Left colon (tissue), 2 donors: ENCODE measurements at places on chromosomes 6 and 20. TPM values are rescaled to one million over a fixed set of nuclear protein-coding genes. Genes with fewer than 3 reads are reported as not detected.

Gene SLC22A16
- total RNA-seq = not detected

Gene TBXT
- total RNA-seq = not detected

Gene CST2
- total RNA-seq = not detected

Gene RSPO3
- total RNA-seq = 6.2 TPM

Gene MAFB
- total RNA-seq = 4.0 TPM

Gene LY86
- 0.49 TPM for total RNA-seq

Gene HRH3
- not detected for total RNA-seq

Gene LST1
- total RNA-seq = 5.8 TPM

GRCh38 chr6:150260931-150261330 is 107.9 kb upstream of the IYD start:
- no peak for DNase-seq

DNA sequence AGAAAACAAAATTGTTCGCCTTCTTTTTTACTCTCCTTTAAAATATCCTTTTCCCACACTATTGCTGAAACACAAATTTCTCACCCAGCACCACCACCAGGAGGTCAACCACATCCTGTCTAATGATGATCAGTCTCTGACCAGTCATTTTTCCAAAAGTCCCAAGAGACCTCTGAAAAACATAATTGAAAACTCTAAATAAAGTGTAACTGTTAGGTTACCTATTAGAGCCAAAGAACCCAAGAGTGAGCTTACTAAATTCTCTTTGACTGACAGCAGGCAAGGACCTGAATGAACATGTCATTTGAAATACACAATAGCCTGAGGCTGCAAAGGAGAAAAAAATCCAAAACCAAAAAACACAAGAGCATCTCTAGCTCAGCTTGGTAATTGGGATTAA is 735.4 kb downstream of the CBLN4 start:
- no peak for DNase-seq

- no peak for DNase-seq
Measured at GRCh38 chr6:52931351-52931750, 21.9 kb upstream of the GSTA3 start.

- no peak for DNase-seq
Measured at GRCh38 chr6:32110632-32111031, 1.5 kb upstream of the TNXB start.

GRCh38 chr20:62624325-62624690 is 18.0 kb upstream of the SLCO4A1 start:
- peak; percentile 75 for DNase-seq

DNA sequence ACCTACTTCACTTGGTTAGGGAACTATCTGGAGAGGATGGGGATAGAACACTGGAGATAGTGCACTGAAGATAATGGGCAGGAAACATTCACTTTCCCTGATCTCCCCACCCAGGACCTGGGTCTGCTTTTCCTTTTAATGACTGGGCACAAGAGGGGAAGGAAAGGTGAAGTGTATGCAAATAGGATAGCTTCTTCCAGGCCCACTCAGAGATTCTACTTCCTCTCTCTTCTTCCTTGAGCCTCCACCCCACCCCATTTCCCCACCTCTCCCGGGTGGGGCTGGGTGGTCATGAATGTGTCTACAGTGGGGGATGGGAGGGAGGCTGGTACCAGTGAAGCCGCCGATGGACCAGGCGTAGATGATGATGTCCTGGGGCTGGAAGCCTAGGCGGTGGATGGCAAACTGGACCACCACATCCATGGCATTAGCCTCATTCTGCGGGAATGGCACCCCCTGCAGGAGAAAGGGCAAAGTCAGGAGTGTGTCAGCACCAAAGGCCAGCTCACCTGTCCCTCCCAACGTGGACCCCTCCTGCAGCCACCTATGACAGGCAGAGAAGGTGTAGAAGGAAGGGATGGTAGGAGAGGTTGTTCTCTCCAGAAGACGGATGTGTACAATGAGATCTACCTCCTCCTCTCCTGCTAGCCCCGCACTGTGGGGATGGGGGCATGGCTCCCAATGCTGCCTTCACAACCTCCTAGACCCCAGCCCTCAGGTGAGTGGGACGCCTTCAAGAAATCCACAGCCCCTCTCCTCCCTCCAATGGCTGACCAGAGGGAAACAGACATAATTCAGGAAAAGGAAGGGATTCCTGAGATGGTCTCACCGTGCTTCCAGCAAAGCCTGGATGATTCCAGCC is 8.6 kb upstream of the LY6G5C start:
- DNase-seq = no peak

GRCh38 chr20:50975701-50976330 is 17.2 kb downstream of the MOCS3 start:
- no peak for DNase-seq

GRCh38 chr6:93218096-93218495 is 201.3 kb downstream of the EPHA7 start:
- no peak for DNase-seq

GRCh38 chr6:27770724-27771123 is 141.5 kb downstream of the OR2B2 start:
- no peak for DNase-seq

- no peak for DNase-seq
Measured at GRCh38 chr20:53336892-53337291, 256.7 kb downstream of the ZNF217 start.

- no peak for DNase-seq
Measured at GRCh38 chr6:136990754-136991153, 54.0 kb downstream of the IL20RA start.

DNA sequence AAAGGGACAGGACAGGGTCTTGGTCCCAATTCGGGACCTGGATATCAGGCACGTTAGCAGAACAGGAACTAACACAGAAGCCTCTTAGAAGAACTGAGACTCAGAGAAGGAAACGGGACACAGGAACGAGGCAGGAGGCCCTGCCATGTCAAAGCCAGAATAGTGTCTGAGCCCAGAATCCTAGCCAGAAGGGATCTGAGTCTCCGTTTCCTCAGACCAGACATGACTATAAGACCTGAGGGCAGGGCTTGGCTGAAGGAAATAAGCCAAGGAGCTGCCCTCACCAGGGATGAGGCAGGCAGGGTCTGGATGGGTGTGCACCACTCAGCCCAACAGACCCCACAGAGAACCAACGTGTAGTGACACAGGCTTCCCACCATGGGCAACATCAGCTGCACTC is 40.3 kb downstream of the TRERF1 start:
- DNase-seq = no peak

GRCh38 chr6:4666886-4667513 is 109.2 kb upstream of the CDYL start:
- no peak for DNase-seq

DNA sequence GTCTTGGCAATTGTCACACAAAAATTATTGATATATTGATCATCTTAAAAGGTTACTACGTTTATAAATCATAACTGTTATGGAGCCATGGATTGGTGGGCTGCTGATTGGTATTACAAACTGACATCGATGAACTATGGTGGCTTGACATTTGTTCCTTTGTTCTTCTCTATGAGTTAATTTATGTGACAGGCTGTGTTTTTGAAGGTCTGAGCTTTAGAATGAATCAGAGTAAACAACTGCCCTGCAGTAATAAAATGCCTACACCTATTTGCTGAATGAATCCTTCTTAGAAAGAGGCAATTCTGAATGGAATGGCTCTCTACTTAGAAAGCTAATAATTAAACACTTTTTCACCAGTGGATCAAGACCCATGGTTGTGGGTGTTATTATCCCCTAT is 506.3 kb upstream of the SPTLC3 start:
- DNase-seq = no peak

GRCh38 chr6:112332274-112332673 is 14.9 kb upstream of the RFPL4B start:
- DNase-seq = no peak

- DNase-seq = no peak
Measured at GRCh38 chr6:66940003-66940402, 1233.0 kb upstream of the EYS start.

- DNase-seq = no peak
Measured at GRCh38 chr6:51996296-51996947, 91.0 kb downstream of the PKHD1 start.

DNA sequence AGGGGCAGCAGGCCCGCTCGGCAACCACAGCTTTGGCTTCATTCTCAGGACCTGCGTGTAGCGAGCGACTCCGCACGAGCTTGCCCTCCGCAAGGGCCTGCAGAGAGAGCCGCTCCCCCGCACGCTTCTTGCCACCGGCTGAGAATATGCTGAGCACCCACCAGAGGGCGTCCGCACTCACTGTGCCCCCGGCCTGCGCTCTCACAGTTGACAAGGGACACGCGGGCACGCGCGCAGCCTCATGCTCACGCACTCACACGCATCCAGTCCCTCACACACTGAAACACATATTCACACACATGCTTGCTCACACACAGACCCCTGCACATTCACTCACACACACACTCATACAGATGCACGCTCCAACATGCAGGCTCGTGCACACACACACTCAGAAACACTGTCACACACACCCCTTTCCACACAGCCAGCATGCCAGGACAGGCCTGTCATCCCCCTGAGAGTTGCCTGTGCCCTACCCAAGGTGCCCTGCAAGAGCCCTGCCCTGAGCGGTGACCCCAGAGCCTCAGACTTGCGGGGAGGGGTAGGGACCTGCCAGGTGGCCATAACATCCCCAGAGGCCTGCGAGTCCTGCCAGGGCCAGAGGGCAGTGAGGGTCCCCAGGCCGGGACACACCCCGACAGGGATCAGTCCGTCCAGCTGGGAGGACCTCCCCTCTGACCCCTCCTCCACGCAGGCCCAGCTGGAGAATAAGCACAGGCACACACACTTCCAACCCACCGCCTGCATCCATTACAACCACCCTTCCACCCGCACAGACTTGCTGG is 174.1 kb downstream of the BMP7 start:
- no peak for DNase-seq
